Heart right ventricle (tissue), 16 donors: ENCODE measurements at places on chromosomes 1 and 21.

GRCh38 chr1:198330982-198331615, 174.3 kb downstream of the NEK7 start:
- no peak for DNase-seq

DNA sequence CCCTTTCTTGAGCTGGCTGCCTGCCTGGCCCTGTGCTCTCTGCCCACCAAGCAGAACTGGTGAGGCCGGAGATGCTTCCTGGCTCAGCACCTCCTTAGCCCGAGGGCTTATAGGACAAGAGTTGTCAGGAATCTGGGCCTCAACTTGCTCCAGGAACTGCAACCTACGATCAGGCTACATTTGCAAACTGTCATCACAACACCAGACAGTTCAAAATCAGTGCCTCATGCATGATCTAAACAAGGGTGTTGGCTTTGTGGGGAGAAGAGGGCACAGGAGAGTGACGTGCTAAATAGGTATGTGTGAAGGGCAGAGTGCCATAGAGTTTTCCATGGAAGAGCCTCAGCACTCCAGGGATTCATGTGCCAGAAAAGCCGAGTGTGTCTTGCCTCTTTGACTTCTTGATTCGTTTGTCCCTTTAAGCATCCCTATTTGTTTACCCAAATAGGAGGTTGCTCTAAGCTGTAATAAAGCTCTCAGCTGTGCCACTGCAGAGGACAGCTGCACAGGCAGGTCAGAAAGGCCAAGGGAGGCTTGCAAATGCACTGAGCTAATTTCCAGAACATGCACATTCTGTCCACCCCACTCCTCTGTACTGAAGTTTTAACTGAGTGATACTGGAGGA, 30.2 kb upstream of the NEK2 start:
- DNase-seq = no peak

- DNase-seq = no peak
These were observed 15.9 kb upstream of the NIBAN1 start for GRCh38 chr1:184990204-184990603.

DNA sequence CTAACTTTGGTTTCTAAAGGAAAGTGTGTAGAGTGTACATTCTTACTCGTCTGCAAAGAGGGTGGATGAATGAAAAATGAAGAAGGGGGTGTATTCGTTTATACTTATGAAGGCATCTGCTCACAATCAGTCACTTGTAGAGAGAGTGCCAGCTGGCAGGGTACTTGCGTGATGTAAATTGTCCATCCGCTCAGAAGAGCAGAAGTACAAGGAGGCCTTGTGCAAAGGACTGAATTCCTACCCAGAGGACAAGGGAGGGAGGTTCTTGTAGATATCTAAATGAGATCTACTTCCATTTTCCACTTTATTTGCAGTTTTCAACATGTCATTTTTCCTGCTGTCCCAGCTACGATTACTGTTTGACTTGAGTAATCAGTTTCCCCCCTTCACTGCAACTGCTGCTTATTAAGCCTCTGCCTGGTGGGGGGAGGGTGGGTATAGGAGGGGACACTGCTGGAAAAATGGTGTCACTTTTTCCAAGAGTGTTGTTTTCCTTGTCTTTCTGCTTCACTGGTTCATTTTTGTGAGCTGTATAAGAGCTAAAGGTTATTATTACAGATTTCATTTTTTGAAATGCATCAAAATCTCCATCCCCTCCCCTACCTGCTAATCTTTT, 67.3 kb downstream of the LAMC1 start:
- peak; percentile 33 for DNase-seq

DNA sequence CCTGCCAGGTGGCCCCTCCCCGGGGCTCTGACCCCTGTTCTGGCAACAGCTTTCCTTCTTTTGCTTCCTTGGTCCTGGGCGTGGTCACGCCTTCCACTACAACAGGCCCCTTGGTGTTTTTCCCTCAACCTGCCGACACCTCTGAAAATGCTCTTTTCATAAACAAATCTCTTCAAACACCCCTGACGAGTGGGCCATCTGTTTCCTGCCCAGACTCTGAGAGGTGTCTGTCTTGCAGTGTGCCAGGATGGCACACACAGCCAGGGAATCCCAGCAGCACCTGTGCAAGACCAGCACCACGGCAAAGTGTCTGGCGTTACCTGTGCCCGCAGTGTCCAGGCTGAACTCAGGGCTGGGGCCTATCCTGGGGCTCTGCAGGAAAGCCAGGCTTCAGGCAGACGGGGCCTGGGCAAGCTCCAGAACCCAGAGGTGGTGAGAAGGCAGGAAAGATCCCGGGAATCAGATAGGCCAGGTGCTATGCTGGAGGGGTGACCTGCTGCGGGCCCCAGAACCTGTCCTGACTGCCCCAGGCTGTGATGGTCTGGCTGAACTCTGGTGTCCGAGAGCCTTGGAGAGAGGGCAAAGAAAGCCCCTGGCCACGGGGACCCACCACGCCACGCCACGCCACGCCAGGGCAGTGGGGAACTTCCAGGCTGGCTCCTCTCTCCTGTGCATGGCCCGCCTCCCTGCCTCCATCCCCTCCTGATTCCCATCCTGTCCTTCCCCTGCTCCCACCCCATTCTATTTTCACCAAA, 88.9 kb downstream of the SIK1 start:
- no peak for DNase-seq

DNA sequence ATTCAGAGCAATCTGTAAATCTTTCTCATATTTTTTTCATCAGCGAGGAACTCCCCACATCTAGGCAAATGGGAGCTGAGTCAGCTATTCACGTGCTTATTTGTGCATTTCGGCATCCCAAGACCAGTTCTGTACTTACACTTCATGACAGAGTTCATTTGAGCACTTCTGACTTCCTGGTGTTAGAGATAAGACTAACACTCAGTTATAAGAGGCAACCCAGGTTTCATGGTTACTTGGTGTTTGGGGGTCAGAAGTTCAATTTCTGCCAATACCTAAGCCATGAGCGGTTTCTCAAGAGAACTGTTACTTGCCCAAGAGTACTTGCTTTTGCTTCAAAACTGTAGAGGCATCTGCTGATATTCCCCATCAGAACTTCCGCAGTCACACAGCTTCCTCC, 24.1 kb upstream of the DESI2 start:
- DNase-seq = no peak

DNA sequence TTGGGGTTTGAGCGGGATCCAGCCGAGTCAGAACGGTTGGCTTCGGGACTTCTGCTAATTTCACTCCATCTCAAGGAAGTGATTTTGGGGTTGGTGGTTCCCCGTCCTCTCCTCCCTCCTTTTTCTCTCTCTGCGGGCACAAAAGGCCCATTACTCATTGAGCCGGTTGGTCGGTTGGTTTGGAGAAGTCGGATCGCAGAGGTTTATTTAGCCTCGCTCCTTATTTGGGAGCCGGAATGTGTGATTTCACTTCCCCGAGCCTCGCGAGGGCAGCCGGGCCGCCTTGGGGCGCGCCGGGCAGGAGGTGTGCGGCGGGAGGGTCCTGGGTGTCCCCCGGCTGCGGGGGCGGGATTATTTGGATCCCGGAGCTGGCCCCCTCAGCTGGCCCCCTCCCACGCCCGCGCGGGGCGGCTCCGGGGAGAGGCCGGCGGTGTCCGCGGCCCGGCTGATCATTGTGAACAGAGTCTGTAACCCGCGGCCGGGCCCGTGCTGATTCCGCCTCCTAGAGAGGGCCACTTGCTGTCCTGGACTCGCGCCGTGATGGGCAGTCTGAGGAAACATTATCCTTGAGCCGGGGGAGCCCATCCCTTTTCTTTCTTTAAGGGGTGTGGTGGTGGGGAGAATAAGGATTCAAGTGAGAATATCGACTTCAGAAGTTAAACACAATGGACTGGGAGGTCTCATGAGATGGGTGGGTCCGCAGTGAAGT, 1.2 kb downstream of the MAPKAPK2 start:
- peak; percentile 65 for DNase-seq

GRCh38 chr1:160208557-160209320, 3.6 kb downstream of the PEA15 start:
- no peak for DNase-seq

DNA sequence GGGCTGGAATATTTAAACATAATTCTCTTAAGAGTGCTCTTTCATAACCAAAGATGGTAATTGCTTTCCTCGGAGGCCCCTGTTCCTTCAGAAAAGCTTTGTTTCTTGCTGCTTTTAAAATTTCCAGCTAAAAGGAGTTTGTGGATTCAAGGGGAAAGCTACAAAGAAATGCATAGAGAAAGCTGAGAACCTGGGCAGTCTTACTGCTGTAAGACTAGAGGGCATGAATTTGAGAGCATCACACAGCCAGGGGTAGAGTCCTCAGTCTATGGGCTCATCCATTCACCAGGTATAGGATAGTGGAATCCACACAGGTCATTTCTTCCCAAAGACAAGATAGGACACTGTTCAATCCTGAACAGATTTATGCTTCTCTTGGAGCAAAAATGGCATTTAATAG, 186.3 kb upstream of the PLD5 start:
- no peak for DNase-seq

GRCh38 chr21:37865156-37865555, 51.1 kb downstream of the KCNJ6 start:
- DNase-seq = no peak

DNA sequence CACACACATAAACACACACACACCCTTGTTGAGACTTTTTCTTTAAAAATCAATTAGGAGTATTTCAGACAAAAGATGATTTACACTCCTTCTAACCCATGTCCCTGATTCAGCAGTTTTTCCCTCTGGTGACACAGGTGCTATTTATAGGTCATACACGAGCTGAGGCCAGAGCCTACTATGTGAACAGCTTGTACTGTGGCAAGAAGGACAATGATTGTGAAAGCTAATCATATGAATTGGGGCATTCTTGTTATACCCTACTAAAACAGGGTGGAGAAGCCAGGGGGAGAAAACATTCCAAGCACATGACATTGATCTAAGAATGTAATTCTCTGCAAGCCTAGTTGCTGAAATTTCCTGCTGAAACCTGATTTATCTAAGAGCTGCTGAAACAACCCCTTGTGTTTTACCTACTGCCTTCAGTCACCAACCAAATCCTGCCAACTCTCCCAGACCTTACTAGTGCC, 60.3 kb downstream of the XCL1 start:
- DNase-seq = peak; percentile 31

DNA sequence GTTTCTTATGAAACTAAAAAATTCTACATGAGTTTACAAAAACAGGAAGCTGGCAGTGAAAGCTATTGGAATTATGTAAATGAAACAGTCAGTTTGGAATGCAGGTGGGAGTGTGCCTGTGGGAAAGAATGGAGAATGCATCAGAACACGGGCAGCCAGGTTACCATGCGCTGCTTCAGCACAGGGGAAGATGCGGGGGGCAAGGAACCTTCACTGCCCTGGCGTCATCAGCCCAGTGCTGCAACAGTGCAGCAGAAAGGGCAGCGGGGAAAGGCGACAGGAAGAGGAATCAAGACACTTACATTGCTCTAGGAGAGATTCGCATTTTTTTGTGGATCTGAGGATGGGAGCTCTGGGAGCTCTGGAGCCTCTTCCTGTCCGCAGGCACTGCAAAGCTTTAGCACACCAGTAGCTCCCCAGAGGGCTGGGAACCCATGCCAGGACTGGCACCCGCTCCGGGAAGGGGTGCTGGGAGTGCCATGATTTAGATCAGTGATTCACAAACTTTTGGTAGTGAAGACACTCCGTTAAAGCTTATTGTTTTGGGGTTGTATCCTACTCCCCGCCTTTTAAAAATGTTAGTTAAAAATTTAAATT, 64.1 kb upstream of the WDR26 start:
- DNase-seq = peak; percentile 15

- DNase-seq = no peak
These were observed 282.2 kb downstream of the NPHP4 start for GRCh38 chr1:5709976-5710375.

DNA sequence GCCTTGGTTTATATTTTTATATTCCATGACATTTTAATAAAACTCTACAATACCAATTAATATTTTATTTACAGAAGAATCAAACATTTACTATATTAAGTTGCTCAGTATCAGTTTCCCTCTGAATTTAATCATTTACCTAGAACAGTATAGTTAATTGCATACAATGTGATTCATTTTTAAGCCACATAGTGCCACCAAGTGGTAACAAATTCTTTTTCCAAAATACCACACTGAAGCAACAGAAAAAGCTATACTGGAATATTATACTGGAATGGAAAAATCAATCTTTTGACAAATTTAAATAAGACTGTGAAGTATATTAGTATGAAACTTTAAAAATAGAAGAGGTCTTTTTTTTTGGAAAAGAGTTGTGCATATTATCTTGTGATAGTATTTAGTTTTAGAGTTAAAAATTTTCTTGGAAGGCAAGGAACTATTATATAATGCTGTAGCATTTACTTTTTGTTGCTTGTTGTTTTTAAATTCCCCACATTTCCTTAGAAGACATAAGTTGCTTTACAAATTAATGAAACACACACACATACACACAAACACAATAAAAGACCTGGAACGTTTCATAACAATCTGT, 57.3 kb downstream of the ZNF644 start:
- DNase-seq = no peak

- DNase-seq = peak; percentile 21
These were observed 117.7 kb downstream of the CTH start for GRCh38 chr1:70528590-70529333.

- DNase-seq = no peak
These were observed 41.8 kb downstream of the KIFAP3 start for GRCh38 chr1:170032531-170033280.

- DNase-seq = no peak
These were observed 38.4 kb downstream of the VAV3 start for GRCh38 chr1:107926436-107927080.

- DNase-seq = peak; percentile 70
These were observed 13.2 kb downstream of the AGRN start for GRCh38 chr1:1033009-1033587.

- no peak for DNase-seq
These were observed 122.1 kb downstream of the LRIG2 start for GRCh38 chr1:113194846-113195830.

DNA sequence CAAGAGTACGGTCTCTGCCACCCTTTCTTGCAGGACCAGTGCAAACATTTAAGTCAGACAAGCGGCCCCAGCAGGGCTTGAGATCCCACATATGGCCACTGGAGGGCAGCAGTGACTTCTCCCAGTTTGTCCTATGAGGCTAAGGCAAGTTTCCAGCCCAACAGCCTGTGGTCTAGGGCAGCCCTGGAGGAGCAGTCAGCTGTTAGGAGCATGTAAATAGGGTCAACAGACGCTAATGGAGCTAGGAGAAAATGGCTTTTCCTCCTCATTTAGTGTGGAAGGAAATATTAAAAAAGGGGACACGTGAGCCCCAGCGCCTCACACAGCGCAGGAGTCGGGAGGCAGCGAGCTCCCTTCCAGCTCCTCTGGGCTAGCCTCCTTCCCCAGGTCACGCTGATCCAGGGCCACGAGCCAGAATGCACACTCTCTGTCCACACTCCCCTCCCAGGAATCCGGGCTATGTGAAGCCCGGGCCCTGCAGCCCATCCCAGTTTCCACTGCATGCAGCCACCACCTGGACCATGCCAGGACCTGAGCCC, 95.6 kb downstream of the LAMC2 start:
- DNase-seq = peak; percentile 94

DNA sequence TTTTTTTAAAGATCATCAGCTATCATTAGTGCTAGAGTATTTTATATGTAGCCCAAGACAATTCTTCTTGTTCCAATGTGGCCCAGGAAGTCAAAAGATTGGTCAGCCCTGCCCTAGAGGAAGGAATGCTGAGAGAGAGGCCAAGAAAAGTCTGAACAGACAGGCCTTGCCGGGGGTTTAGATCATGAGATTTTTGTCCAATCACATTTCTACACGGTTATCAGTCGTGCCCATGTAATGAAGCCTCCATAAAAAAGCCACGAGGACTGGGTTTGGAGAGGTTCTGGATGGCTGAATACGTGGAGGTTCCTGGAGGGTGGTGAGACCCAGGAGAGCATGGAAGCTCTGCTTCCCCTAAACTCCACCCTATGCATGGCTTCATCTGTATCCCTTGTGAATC, 24.3 kb upstream of the ENO1 start:
- DNase-seq = no peak
